ENCODE measurements at places on chromosomes 2 and 18. TPM values are rescaled to one million over a fixed set of nuclear protein-coding genes. Genes with fewer than 3 reads are reported as not detected.

- peak overlapping the region; percentile 86 for H3K27ac ChIP-seq
- no peaks in the 10 kb centered on the region for H3K27me3 ChIP-seq
- no peaks in the 10 kb centered on the region for H3K4me1 ChIP-seq
- no peaks in the 10 kb centered on the region for H3K36me3 ChIP-seq
- H3K4me3 ChIP-seq, result no peak overlapping the region
These were observed 9.0 kb upstream of the DSEL start for GRCh38 chr18:67525328-67526099.

DNA sequence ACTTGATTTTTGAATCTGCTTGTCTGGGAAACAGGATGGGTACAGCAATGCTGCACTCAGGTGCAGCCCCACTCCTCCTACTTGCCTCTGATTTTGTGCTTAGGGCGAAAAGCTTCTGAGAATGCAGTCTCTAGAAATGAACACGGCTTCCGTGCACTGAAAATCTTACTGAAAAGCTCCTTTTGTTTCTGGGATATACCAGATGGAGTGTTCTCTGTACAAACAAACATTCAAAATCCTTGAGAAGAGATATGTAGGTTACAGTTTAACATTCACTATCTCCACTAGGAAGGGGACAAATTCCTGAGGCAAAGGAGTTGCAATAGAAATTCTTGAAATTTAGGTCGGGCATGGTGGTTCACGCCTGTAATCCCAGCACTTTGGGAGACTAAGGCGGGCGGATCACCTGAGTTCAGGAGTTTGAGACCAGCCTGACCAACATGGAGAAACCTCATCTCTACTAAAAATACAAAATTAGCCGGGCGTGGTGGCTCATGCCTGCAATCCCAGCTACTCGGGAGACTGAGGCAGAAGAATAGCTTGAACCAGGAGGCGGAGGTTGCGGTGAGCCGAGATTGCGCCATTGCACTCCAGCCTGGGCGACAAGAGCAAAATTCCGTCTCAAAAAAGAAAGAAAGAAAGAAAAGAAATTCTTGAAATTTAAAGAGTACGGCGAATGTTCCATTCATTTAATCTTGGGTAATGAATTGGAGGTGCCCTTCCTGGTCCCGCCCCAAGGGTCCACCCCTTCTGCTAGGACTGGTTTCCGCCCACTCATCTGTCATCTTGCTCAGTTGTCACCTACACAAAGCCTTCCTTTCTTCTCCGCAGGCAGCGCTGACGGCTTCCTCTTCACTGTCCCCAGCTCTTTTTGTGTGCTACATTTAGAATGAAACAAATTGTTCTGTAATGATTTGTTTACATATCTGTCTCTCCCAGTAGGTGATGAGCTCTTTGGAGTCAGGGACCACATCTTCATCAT lies 92.4 kb downstream of the SOCS6 start:
- H3K4me3 ChIP-seq, result no peak overlapping the region
- H3K4me1 ChIP-seq, result no peaks in the 10 kb centered on the region
- peak; percentile 72 for DNase-seq
- no peaks in the 10 kb centered on the region for H3K36me3 ChIP-seq
- no peaks in the 10 kb centered on the region for H3K27me3 ChIP-seq

SNRNP200 gene
- total RNA-seq, result 99.4 TPM

- H3K27ac ChIP-seq, result no peak overlapping the region
- no peaks in the 10 kb centered on the region for H3K36me3 ChIP-seq
- DNase-seq, result no peak
- H3K4me3 ChIP-seq, result no peak overlapping the region
These were observed 65.6 kb upstream of the REV1 start for GRCh38 chr2:99555404-99555803.

DNA sequence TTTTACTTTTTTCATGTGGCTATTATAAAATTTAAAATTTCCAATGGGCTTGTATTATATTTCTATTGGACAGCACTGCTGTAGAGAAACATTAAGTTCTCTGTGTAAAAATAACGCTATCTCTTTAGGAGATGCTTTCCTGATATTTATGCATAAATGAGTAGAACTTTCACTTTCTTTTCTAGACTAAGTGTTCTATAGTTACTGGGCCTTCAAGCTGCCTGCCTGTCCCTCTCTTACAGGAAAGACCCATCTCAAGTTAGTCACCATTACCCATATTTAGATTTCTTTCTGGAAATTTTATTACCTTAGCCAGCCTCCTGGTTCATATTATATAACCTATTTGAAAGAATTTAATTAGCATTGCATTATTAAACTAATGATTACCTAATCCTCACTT lies 4.8 kb downstream of the ITGA4 start:
- H3K4me1 ChIP-seq, result no peaks in the 10 kb centered on the region
- H3K27ac ChIP-seq, result no peak overlapping the region
- H3K4me3 ChIP-seq, result no peak overlapping the region
- peaks cover 1% of the 10 kb centered on the region for H3K27me3 ChIP-seq

FBXO36 gene
- 2.7 TPM for total RNA-seq

DNA sequence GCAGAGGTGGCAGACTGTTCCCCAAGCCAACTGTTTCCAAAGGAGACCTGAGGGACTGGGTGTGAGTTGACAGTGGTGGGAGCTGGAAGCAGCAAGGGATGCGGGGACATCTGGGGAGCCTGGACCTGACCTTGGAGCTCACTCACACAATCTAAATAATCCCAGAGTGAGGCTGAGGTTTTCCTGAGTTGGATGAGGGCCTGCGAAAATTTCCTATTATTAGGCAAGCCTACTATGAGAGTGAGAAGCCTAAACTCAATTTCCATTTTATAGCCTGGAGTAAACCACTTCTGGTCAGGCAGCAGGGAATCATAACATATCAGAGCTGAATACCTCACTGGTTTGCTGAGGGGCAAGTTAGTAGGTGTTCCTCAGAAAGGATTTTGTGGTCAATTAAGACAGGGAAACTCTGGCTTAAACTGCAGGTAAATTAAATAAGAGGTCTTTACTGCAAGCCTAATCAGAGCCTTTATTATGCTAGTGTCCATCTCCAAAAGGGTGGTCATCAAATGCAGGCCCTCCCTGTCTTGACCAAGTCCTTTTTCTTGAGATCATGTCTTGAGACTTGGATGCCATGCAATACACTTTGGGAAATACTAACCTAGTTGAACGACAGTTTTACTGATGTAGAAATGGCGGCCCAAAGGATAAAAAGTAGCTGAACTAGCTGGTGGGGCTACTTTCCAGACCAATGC lies 1.7 kb upstream of the COX5B start:
- no peaks in the 10 kb centered on the region for H3K4me1 ChIP-seq
- no peak for DNase-seq
- H3K4me3 ChIP-seq, result no peak overlapping the region
- peak overlapping the region; percentile 95 for H3K27ac ChIP-seq
- H3K36me3 ChIP-seq, result no peaks in the 10 kb centered on the region

HOXD9 gene
- 2.8 TPM for total RNA-seq

GRCh38 chr2:133705287-133705686 lies 137.0 kb upstream of the NCKAP5 start:
- no peaks in the 10 kb centered on the region for H3K4me1 ChIP-seq
- no peaks in the 10 kb centered on the region for H3K36me3 ChIP-seq
- no peak for DNase-seq
- H3K27ac ChIP-seq, result no peak overlapping the region
- no peak overlapping the region for H3K4me3 ChIP-seq

- DNase-seq, result no peak
- H3K27ac ChIP-seq, result peak overlapping the region; percentile 76
- no peak overlapping the region for H3K4me3 ChIP-seq
- peaks cover under 1% of the 10 kb centered on the region for H3K36me3 ChIP-seq
- H3K27me3 ChIP-seq, result no peaks in the 10 kb centered on the region
These were observed 31.6 kb upstream of the CASP10 start for GRCh38 chr2:201151127-201151981.

MEP1B gene
- total RNA-seq, result 0.15 TPM

DNA sequence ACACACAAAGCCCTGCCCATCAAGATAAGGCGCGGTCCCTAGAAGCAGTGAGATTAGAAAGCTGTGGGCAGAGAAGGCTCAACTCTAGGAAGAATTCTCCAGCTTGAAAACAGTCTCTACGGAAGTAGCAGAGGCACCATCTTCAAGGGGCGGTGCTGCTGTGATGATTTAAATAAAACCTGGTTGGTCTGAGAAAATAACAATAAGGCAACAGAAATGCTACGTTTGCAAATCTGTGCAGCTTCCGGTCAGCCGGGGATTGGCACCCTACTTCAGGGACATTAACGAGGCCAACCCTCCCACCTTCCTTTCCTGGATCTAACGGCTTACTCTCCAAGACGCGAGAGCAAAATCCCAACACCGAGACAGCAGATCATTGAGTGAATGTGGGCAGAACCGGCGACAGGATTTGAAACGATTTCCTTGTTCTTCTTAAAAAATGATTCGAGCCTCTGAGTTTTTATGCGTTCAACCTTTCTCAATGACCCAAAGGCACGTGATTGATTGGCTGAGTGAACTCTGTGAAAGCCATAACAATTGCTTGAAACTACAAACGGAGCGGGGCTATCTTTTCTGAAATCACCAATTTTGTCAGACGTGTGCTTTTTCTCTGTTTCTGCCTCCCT lies 93.7 kb upstream of the ZNF516 start:
- H3K36me3 ChIP-seq, result no peaks in the 10 kb centered on the region
- no peaks in the 10 kb centered on the region for H3K4me1 ChIP-seq
- DNase-seq, result no peak
- peak overlapping the region; percentile 64 for H3K4me3 ChIP-seq

- no peaks in the 10 kb centered on the region for H3K27me3 ChIP-seq
- H3K27ac ChIP-seq, result no peak overlapping the region
- H3K36me3 ChIP-seq, result no peaks in the 10 kb centered on the region
- no peak overlapping the region for H3K4me3 ChIP-seq
These were observed 166.6 kb downstream of the FAM210A start for GRCh38 chr18:13559754-13560153.

- no peaks in the 10 kb centered on the region for H3K36me3 ChIP-seq
- H3K27me3 ChIP-seq, result no peaks in the 10 kb centered on the region
- no peak for DNase-seq
- no peak overlapping the region for H3K27ac ChIP-seq
- no peak overlapping the region for H3K4me3 ChIP-seq
These were observed 11.2 kb upstream of the WIPF1 start for GRCh38 chr2:174608866-174609214.

DNA sequence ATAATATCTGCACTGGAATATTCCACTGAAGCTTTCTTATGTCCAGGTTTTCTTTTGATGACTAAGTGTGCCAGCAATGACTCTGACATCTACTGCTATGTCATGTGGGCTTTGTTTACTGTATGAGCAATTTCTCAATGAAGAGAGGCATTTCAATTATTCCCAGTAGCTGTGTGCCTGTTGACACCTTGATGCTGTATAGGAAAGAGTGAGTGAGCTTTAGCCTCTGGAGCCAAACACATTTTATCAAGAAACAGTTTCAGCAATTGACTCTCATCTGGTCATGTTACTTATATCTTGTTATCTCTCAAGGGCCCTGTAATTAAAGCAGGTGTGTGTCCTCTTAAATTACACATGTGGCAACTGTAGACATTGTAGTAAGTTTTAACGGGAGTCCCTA lies 493.2 kb upstream of the FANCL start:
- H3K4me3 ChIP-seq, result no peak overlapping the region
- no peak for DNase-seq
- no peaks in the 10 kb centered on the region for H3K27me3 ChIP-seq
- H3K4me1 ChIP-seq, result no peaks in the 10 kb centered on the region
- no peak overlapping the region for H3K27ac ChIP-seq

GRCh38 chr2:220432645-220433044 lies 805.2 kb downstream of the SLC4A3 start:
- H3K36me3 ChIP-seq, result no peaks in the 10 kb centered on the region
- no peaks in the 10 kb centered on the region for H3K4me1 ChIP-seq
- no peak overlapping the region for H3K4me3 ChIP-seq
- no peaks in the 10 kb centered on the region for H3K27me3 ChIP-seq

DNA sequence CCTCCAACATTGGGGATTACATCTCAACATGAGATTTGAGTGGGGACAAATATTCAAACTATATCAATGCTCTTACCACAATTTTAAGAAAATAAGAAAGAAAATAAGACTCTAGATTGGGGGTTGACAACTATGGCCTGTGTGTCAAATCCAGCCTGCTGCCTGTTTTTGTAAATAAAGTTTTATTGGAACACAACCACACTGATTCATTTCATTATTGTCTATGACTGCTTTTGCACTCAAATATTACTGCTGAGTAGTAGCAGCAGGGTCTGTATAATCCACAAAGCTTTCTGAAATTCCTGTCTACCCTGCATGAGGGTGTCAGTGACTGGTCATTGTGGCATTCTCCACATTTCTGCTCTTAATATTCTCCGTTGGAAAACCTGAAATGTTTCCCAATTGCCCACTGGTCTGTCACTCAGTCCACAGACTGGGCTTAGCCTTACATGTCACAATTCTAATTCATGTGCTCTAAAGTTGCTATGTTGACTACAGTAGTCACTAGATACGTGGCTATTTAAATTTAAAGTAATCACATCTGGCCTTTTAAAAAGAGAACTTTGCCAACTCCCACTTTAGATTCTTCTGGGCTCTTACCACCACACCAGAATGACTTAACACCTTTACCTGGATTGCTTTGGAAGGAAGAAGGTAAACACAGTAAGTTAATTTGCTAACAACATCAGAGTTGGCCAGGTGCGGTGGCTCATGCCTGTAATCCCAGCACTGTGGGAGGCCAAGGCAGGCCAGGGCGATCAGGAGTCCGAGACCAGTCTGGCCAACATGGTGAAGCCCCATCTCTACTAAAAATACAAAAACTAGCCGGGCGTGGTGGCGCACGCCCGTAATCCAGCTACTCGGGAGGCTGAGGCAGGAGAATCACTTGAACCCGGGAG lies 86.9 kb downstream of the CLHC1 start:
- no peaks in the 10 kb centered on the region for H3K27me3 ChIP-seq
- H3K36me3 ChIP-seq, result no peaks in the 10 kb centered on the region
- no peak overlapping the region for H3K27ac ChIP-seq
- H3K4me1 ChIP-seq, result no peaks in the 10 kb centered on the region
- DNase-seq, result no peak
- H3K4me3 ChIP-seq, result no peak overlapping the region

RRM2 gene
- total RNA-seq, result 0.98 TPM

SCTR gene
- total RNA-seq, result not detected

GRCh38 chr2:115413791-115414190 lies 971.4 kb downstream of the DPP10 start:
- H3K4me1 ChIP-seq, result no peaks in the 10 kb centered on the region
- no peak overlapping the region for H3K4me3 ChIP-seq
- no peak overlapping the region for H3K27ac ChIP-seq

GRCh38 chr2:163779970-163780597 lies 44.3 kb upstream of the FIGN start:
- no peak for DNase-seq
- H3K27ac ChIP-seq, result no peak overlapping the region
- H3K4me3 ChIP-seq, result no peak overlapping the region
- H3K4me1 ChIP-seq, result no peaks in the 10 kb centered on the region

ERFE gene
- 0.48 TPM for total RNA-seq

- no peak overlapping the region for H3K4me3 ChIP-seq
- no peaks in the 10 kb centered on the region for H3K36me3 ChIP-seq
- no peak overlapping the region for H3K27ac ChIP-seq
- no peaks in the 10 kb centered on the region for H3K27me3 ChIP-seq
- DNase-seq, result no peak
These were observed 285.1 kb downstream of the MBD5 start for GRCh38 chr2:148306027-148306426.

Data from breast epithelium (tissue), 4 donors.